ENCODE measurements at places on chromosomes 12 and 14.

- DNase-seq = no peak
These were observed 22.9 kb downstream of the CACNA1C start for GRCh38 chr12:2075508-2076195.

DNA sequence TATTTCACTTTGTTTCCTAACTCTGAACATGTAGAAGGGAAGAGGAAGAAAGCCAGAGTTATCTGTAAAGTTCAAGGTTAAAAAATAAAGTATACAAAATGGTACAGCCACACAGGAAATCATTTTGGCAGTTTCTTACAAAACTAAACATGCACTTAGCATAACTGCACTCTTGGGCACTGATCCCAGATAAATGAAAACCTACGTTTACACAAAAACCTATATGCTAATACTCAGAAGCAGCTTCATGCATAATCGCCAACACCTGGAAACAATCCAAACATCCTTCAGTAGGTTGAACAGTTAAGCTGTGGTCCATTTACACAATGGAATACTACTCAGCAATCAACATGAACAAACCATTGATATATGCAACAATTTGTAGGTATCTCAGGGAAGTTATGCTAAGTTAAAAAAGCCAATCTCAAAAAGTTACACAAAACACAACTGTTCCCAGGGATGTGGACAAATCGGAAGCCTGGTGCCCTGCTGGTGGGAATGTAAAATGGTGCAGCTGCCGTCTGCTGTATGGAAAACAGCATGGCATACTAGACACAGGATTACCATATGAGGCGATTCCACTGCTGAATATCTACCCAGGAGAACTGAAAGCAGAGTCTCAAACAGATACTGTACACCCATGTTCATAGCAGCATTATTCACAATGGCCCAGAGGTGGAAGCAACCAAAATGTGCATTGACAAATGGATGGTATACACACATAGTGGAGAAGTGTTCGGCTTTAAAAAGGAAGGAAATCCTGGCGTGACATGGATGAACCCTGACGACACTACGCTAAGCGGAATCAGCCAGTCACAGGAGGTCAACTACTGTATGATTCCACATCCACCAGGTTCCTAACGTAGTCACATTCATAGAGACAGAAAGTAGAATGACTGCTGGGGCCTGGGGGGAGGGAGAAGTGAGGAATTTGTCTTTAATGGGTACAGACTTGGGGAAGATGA, 37.7 kb downstream of the NRDE2 start:
- peak; percentile 46 for DNase-seq

- DNase-seq = peak; percentile 29
These were observed 77.0 kb downstream of the RBM19 start for GRCh38 chr12:113889076-113889475.

- peak; percentile 36 for DNase-seq
These were observed 317.5 kb upstream of the KITLG start for GRCh38 chr12:88897723-88898122.

DNA sequence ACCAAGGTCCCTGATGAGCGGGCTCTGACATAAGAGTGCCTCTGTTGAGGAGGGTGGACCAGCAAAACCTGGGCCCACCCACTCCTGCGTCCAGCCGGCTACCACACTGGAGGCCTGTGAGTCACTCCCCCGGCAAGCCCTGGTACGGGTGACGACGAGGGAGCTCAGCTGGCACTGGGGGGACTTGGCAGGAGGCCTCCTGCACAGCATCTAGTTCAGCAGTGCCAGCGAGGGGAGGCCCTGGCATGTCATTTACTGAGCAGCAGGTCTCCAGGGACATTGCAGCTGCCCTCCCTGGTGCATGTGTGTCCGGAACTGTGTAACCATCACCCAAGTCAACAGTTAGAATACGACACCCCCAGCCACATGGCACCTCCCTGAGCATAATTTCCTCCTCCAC, 24.4 kb downstream of the CD9 start:
- DNase-seq = peak; percentile 73

DNA sequence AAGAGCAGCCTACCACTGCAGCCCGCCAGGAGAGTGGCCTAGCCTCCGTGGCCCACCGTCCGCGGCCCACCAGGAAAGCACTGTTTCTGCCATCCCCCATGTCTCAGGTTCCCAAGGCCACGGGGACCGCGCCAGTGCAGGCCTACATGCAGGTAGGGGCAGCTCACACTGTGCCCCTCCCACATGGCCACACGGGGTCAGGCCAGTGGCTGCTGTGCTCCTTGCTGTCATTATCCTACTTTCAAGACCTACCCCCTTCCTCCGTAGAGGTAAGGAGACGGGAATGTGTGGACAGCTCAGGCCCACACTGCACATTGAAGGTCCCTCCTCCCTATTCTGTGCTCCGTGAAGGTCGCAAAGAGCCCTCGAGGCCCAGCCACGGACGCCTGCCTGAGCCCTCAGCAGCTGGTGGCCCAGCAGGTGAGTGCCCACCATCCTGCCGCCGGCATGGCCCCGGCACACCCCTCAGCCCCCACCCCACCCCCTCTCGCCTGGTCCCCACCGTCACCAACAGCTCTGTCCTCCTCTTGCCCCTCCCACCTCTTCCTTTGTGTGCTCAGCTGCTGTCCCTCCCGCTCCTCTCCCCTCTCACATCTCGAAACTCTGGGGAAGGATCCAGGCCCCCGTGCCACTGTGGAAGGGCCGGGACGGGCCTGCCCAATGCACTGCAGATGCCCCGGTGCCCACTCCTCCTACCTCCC, 10.0 kb downstream of the DDX51 start:
- DNase-seq = peak; percentile 80

- DNase-seq = peak; percentile 50
These were observed 11.3 kb downstream of the CFAP54 start for GRCh38 chr12:96500693-96501092.

DNA sequence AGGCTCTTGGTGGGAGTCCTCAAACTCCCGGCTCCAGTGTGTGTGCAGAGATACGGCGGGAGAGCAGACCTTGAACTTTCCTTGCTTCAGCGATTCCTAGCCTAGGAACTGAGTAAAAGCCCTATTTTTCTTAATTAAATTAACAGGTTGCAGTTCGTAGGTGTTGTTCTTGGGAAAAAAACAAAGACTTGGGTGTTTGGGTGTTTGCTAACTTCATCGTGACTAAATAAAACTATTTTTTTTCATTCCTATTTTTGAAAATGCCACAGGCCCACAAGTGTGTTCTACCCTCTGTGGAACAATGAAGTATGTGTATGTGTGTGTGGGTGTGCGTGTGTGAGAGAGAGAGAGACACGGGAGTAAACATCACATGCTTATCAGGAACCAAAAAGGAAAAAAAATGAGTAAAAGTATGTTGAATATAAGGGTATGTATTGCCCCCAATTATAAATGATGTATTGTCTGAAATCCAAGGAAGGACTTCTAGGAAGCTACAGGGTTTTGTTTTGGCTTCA, 651 bp downstream of the TMEM117 start:
- peak; percentile 61 for DNase-seq

- DNase-seq = peak; percentile 27
These were observed 81.3 kb upstream of the NRXN3 start for GRCh38 chr14:78088916-78089315.

- DNase-seq = peak; percentile 98
These were observed 128.0 kb downstream of the RFLNA start for GRCh38 chr12:124422570-124423523.

GRCh38 chr14:67387195-67387594, 24.8 kb downstream of the PLEK2 start:
- DNase-seq = no peak

- DNase-seq = no peak
These were observed 64.9 kb downstream of the SPRING1 start for GRCh38 chr12:116672842-116673516.

- DNase-seq = no peak
These were observed 97.5 kb downstream of the ADCK1 start for GRCh38 chr14:77897374-77897773.

DNA sequence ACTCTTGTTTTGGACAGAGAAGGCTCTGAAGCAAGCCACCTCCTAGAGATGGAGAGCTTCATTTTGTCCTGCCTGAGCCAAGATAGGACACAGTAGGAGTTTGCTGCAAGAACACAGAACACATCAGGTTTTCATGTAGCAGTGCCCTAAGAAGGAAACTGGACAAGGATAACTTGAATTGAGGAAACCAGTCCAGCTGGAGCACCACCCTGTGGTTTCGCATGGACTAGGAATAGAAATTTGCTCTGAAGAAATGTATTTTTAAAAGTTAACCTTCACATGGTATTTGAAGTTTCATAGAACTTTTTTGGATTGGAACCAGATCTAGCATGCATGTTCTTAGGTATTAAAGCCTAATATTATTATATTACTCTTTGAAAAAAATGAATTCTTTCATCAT, 68.8 kb downstream of the RERG start:
- peak; percentile 32 for DNase-seq

DNA sequence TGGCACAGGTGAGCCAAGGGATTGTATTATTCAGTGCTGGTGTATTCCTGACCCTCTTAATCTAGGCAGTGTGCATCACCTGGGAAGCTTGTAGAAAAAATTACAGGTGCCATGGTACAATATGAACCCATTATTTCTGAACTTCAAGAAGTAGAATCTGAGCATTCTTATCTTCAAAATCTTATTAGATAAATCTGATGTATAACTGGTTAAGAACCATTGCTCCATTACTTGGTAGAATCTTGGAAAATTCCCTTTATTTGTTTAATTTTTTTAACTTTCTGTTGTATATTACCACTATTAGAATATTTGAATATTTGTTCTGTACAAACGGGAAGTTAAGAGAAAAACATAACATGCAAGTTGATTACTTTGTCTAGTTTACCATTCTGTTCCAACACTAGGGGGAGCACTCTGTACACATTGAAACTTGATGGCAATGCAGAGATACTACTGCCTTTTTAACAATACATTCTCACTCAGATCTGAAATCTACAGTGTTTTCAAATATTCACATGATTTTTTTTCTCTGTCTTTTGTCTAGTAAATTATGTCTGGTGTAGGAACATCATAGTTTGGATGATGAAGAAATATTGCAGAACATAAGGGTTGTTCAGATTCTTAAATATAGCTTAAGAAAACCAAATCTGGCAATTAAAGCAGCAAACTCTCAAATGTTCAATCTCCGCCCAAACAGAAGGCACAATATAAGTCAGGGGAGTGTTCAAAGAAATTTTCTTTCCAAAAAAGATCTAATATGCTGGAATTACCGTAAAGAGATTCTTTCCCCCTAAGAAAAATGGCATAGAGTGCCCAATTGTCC, 196.6 kb downstream of the PCNX1 start:
- DNase-seq = peak; percentile 76

DNA sequence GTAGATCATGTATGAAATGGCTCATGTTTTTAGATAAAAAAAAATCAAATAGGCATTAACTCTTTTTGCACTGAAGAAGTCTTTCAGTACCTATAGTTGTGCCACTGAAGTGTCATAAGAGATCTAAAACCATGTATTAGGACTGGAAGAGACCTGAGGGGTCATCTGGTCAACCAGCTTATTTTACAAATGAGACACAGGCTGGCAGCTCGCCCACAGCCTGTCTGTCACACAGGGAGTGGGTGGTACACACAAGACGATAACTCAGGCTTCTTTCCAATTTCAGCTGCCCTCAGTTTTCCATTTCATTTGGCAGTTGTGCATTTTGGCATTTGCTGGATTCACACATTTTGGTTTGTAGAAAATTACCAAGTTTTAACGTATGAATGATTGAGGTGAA, 34.7 kb downstream of the C12orf75 start:
- peak; percentile 52 for DNase-seq

DNA sequence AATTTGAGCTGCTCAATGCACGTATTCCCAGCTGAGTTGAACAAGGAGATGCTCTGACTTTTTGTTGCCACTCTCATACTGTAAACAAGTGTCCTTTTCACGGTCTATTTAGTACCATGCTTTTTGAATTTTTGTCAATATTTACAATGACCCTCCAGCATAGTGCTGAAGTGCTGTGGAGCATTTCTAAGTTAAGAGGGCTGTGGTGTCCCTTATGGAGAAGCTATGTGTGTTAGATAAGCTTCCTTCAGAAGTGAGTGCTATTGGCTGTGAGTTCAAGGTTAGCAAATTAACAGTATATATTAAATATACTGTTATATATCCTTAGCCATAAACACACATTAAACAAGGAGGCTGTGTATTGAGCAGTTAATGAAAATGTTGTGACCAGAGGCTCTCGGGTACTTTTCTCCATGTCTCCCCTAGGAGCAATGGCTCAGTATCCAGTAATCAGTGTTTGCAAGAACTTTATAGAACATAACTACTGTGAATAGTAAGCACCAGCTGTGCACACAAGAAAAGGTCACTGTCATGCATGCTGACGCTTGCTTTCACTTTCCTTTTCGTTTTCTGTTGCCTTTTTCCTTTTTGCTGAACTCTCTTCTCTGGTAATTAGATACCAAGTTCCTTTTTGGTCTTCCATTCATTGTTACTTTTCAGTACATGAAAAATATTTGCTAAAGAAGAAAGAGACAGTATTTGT, 187.2 kb upstream of the NEDD1 start:
- peak; percentile 78 for DNase-seq

DNA sequence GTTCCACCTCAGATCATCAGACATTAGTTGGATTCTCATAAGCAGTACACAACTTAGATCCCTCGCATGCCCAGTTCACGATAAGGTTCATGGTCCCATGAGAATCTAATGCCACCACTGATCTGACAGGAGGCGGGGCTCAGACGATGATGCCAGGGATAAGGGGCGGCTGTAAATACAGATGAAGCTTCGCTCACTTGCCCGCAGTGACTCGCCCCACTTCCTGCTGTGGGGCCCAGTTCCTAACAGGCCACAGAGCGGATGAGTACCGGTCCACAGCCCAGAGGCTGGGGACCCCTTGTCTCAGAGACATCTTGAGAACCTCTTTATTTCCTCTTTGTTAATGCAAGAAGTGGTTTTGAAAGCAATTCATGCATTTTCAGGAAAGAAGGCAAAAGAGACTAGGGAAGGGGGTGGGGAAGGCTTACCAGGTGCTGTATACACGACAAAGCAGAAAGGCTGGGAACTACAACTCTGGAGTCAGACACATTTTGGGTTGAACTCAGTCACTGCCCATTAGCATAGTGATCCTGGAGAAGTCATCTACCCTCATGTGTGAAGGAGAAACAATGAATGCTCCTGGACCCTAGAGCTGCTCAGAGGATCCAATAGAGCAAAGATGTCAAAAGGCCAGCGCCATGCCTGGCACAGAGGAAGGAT, 68.7 kb downstream of the EID3 start:
- no peak for DNase-seq

- DNase-seq = peak; percentile 47
These were observed 55.5 kb downstream of the ANO2 start for GRCh38 chr12:5889381-5890047.

DNA sequence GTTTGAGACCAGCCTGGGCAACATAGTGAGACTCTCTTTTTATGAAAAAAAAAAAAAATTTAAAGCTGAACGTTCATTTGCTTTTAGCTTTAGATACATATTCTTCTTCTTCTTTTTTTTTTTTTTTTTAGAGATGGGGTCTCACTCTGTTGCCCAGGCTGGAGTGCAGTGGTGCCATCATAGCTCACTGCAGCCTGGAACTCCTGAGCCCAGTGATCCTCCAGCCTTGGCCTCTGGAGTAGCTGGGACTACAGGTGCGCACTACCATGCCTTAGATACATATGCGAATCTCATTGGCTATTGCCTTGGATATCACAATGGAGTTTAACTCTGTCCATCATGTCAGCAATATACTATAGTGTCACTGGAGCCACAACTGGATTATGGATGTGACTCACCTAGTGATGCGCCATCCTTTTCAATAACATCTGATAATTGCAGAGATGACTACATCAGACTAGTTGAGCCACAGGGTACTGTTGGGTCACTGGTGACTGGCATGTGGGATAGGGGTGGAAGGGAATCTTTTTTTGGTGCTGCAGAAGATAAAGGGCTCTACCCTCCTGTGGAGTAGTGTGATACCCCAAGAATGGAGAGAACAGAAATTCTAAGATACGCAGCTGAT, 2.7 kb upstream of the ADIPOR2 start:
- no peak for DNase-seq

- no peak for DNase-seq
These were observed 8.9 kb upstream of the ATP5MC2 start for GRCh38 chr12:53684654-53685220.
